ENCODE measurements at places on chromosomes 2 and 18. TPM values are rescaled to one million over a fixed set of nuclear protein-coding genes. Genes with fewer than 3 reads are reported as not detected.

Gene AGPS
- total RNA-seq: 50.2 TPM

DNA sequence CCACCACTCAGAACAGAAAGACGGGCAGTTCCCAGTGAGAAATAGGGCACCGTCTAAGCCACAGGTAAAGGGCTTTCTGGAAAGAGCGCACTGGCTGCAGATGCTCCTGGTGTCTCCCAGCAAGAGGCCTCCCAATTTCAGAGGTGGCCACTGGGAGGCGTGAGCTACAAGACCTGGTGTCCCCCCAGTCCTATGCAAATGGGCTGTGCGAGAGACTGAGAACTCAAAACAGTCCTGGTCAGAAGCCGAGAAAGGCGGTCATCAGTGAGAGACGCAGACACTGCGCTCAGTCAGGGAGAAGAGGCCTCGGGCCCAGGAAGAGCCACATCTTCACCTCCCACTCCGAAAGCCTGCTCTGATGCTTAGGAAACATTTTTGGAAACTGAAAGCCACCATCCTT lies 179.5 kb downstream of the EIPR1 start:
- DNase-seq: no peak

GRCh38 chr2:168816369-168816768 lies 13.9 kb downstream of the NOSTRIN start:
- DNase-seq: no peak

Gene PLA2R1
- 5.5 TPM for total RNA-seq

- DNase-seq: no peak
Measured at GRCh38 chr2:7007488-7007845, 90.3 kb downstream of the RNF144A start.

- DNase-seq: no peak
Measured at GRCh38 chr2:6580982-6581381, 284.7 kb downstream of the CMPK2 start.
